Panc1 (cell line): ENCODE measurements at places on chromosomes 5 and 9.

GRCh38 chr5:5933651-5934050 is 444.7 kb downstream of the MED10 start:
- no peak for DNase-seq

- no peak for DNase-seq
Observed at GRCh38 chr9:93967020-93967803, 12.1 kb upstream of the BARX1 start.

- no peak for DNase-seq
Observed at GRCh38 chr5:135568923-135569360, 9.8 kb downstream of the CXCL14 start.

DNA sequence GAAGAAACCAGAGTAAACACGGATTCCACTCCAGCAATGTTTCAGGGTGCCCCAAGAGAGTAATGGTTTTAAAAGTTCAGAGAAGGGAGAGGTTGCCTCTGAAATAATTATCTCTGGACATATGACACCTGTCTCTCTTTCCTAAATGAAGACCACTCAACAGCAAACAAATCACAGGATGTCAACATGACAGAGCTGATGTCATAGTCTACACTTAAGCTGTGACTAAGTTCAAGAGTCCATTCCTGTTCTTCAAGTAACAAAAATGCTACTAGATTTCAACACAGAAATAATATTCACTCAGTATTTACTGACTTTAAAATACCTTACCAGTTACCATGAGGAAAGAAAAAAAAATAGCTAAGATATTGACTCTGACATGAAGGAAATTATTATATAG is 44.7 kb upstream of the SLC30A5 start:
- no peak for DNase-seq

DNA sequence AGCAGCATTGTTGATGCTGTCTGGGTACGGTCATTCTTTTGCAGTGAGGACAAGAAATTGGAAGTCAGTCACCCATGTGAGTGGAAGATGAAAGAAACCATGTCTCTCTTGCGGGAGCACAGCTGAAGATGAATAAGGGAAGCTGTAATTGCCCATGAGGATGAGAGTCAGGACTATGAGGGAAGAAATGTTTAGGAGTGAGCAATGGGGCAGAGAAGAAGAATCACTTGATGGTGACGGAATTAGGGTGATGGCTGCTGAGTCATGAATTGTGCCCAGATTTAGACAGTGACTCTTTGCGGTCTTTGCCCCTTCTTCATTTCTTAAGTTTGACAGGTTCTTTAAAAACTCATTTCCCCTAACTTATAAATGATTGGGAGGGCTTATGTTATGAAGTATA is 183.3 kb downstream of the MAST4 start:
- DNase-seq = no peak

GRCh38 chr5:129438322-129438721 is 21.8 kb upstream of the ADAMTS19 start:
- DNase-seq = no peak

DNA sequence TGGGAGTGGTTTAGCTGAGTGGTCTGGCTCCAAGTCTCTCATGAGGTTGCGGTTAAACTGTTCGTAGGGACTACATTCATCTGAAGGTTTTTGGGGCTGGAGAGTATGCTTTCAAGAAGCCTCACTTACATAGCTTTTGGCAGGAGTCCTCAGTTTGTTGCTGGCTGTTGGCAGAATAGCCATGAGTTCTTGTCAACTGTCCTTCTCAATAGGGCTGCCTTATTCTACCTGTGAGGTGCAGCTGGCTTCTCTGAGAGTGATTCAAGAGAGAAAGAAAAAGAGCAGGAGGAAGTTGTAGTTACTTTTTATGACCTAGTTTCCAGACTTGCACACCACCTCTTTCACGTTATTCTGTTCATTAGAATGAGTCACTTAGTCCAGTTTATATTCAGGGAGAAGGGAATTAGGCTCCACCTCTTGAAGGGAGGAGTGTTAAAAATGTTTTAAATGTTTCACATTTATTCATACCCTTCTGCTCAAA is 33.2 kb downstream of the YTHDC2 start:
- DNase-seq = no peak

DNA sequence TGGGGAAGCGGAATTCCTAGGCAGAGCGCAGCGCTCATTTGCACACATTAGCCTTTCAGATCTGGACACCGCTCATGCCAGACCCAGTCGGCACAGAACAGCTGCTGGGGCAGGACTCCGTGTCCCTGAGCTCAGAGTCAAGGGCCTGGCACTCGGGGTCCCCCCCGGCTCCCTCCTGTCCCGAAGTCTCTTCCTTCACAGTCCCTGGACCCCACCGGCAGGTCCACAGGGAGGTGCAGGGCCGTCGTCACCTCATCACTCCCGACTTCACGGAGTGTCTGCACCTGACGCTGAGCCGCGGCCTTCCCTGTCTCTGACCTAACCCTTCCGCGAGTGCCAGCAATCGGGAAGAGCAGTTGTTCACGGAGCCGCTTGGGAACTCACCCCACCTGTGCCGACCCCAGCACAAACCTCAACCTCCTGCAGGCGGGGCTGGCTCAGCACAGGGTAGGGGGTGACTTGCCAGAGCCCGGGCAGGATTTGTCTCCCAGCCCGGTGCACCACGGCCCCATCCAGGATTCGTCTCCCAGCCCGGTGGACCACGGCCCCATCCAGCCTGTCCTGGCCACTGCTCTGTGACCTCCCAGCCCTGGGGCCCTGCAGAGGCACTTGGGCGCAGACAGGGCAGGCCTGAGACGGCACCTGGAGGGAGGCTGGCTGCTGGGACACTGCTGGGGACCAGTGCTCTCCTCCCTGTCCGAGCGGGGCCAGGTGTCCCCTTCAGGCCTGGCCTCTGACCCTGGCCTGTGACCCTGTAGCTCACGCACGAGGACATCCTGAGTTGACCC is 9.9 kb upstream of the SLC9A3 start:
- DNase-seq = no peak

GRCh38 chr9:77546376-77546950 is 101.7 kb downstream of the GNA14 start:
- DNase-seq = no peak

DNA sequence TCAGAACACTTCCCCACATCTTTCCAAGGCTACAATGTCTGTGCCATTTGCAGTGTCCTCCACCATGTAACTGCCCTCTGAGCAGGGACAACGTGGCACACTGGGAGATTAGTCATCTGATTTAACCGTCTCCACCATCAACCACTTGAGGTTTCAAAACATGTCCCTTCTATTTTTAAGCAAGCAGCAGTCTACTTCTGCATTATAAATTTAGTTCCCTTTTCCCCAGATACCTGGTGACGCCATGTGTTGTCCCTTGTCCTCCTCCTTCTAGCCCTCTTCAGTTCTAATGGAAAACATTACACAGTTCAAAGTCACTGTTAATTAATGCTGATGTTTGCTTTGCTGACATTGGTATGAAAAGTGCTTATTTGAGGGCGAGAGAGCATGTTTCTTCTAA is 52.8 kb downstream of the ATP10B start:
- DNase-seq = no peak

DNA sequence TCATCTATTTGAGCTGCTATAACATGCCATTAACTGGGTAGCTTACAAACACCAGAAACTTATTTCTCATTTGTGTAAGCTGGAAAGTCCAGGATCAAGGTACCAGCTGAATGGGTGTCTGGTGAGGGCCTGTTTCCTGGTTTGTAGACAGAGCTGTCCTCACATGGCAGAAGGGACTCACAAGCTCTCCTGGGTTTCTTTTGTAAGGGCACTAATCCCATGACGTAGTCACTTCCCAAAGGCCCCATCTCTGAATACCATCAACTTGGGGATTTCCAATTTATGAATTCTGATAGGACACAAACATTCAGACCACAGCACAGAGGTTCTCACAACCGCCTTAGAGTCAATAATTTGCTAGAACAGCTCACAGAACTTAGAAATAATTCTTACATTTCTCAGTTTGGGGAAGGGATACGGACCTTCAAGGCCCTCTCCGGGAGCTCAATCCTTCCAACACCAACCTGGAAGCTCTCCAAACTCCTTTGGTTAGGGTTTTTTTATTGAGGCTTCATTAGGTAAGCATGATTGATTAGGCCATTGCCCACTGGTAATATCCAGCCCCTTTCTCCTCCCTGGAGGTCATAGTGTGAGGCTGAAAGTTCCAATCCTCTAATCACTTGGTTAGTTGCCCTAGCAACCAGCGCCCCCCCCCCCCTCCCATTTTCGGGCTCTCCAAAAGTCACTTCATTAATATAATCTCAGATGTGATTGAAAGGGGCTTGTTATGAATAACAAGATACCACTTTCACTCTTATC is 7.6 kb upstream of the DNAJA1 start:
- no peak for DNase-seq

GRCh38 chr5:53543401-53543800 is 17.0 kb upstream of the NDUFS4 start:
- DNase-seq = no peak

GRCh38 chr5:95256991-95257390 is 27.9 kb downstream of the MCTP1 start:
- DNase-seq = no peak

DNA sequence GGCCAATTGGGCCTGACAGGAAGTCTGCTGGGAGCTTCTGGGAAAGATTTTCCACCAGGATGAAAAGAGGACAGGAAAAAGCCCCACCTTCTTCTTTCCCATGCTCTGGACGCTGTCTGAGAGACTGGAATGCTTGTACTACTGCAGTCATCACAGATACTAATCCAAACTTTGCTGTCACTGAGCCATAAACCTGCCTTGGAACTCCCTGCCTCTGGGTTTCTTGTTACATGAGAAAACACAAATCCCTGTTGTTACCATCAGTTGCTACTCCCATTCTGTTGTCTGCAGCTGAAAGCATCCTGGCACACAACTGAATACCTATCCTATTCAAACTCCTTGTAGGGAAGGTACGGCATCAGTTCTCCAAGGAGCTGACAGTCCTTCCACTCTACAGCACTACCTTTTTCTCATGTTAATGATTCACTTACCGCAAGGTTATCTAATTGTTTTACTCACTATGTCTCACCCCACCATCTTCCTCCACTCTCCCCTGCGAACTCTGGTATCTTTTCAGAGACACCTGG is 167.5 kb downstream of the CDK5RAP2 start:
- DNase-seq = no peak

DNA sequence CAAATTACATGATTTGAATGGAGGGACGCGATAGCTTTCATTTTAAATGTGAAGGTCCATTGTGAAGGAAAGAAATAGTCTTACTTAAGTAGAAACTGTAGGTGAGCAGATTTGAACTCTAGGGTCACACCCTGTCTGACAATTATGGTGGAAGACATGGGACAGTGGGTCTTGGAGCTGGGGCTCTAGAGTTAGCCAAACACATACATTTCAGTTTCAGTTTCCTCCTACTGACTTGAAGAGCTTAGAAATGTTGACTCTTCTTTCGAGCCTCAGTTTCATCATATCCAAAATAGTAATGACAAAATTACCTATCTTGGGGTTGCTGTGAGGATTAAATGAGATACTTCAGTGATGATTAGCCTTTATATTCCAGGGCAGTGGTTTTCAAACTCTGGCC is 314.2 kb downstream of the NTRK2 start:
- DNase-seq = no peak

- no peak for DNase-seq
Observed at GRCh38 chr9:99677281-99677680, 144.4 kb upstream of the NR4A3 start.

- no peak for DNase-seq
Observed at GRCh38 chr9:4192450-4192849, 107.4 kb downstream of the GLIS3 start.

DNA sequence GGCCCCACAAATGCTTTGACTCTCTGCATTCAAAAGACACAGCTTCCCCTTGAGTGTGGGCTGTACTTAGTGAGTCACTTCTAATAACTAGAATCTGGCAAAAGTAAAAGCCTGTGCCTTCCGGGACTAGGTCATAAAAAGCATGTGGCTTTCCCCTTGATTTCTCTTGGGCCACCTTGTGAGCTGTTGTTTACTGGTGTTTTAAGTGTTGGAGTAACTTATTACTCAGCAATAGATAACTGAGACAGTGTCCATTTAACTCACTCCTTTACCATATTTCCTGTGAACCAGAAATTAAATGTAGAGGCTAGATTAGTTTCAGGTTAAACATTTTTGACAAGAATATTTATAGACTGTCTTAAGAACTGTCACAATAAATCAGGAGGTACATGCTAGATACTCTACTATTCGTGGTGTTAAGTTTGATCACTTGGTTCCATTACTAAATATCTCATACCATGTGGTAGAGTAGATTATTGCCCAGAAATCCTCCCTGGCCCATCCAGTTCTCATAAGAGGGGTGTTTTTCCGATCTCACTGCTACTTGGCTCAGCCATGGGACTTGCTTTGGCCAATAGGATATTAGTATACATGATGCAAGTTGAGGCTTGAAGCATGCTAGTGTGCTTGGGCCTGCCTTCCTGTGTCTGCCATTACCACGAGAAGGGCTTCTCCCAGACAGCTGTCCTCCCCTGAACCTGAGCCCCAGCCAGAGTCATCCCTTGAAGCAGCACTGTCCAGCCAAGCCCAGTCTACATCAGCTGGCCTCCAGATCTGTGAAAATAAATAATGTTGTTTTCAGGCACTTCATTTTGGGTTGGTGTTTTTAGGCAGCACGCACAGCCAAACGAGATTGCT is 10.4 kb upstream of the CMBL start:
- DNase-seq = no peak

- no peak for DNase-seq
Observed at GRCh38 chr9:7342229-7342628, 457.3 kb downstream of the DMAC1 start.

- no peak for DNase-seq
Observed at GRCh38 chr9:21995006-21995665, 545 bp downstream of the CDKN2B-AS1 start.

DNA sequence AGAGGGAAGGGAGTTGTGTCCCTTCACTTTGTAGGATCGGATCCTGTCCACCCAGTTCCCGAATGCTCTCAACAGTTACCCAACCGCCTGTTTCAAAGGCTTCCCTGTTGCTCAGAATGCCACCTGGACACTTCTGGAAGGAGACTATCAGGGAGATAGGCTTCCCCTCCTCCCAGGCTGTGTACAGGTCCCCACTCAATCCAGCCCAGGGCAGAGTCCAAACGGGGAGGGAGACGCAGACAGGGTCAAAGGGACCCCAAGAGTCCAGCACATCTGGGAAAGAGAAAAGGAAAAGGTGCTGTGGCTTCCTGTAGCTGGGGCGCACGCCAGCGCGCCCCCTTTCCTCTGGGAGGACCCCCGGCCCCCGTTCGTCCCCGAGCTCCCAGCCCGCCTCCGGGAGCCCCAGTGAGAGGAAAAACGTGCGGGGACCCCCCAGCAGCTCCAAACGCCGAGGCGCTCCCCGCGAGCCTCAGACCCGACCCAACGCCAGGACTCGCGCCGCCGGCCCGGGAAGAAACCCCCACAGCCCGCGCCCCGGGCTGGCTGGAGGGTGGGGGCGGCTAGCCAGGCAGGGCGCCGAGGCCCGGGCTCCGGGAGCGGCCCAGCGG is 640 bp downstream of the SURF4 start:
- no peak for DNase-seq

DNA sequence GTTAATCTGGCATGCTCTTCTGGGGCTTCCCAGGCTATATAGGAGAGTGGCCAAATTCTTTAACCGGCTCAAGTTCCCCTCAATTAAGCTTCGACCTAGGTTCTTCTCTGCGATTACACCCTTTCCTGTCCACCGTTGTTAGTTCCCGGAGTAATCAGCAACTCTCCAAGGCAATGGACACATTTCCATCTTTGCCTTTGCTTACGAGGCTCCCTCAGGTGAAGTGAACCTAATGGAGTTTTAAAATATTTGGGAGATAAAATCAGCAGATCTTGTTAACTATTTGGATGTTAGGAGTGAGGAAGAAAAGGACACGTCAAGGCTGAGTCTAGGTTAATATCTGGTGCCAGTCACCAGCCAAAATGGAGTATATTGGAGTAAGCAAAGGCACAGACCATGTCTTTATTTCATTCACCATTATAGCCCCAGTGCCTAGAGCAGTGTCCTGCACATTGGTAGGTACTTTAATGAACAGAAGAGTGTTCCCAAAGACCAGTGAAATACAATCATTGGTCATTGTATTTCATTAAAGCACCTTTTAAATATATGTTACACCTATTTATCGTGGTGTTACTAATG is 515 bp downstream of the UTP15 start:
- no peak for DNase-seq
